WERI-Rb-1 (cell line): ENCODE measurements at places on chromosomes 1 and 21.
A peak's percentile ranks its signal among the peaks of the same experiment; 100 is the strongest.

- no peak for DNase-seq
These were observed 11.2 kb upstream of the LORICRIN start for GRCh38 chr1:153248176-153248879.

DNA sequence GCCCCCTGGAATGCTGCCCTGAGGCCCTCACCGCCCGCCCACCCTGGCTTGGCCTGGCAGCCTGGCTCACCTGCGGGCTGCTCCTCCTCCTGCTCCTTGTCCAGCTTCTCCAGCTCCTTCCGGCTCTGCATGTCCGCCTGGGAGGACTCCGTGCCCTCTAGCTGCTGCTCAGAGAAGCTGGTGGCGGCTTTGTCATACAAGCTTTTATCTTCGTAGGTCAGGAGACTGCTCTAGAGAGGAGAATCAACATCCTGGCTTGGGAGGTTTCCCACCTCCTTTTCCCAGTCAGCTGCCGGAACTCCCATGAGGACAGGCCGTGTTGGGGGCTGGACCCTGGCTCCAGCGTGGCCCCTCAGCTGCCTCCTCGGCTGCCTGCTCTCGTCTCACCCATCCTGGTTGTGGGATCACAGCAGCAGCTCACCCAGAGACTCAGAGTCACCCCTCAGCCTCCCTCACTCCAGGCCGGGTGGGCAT, 36.6 kb upstream of the TMEM52 start:
- DNase-seq: no peak

DNA sequence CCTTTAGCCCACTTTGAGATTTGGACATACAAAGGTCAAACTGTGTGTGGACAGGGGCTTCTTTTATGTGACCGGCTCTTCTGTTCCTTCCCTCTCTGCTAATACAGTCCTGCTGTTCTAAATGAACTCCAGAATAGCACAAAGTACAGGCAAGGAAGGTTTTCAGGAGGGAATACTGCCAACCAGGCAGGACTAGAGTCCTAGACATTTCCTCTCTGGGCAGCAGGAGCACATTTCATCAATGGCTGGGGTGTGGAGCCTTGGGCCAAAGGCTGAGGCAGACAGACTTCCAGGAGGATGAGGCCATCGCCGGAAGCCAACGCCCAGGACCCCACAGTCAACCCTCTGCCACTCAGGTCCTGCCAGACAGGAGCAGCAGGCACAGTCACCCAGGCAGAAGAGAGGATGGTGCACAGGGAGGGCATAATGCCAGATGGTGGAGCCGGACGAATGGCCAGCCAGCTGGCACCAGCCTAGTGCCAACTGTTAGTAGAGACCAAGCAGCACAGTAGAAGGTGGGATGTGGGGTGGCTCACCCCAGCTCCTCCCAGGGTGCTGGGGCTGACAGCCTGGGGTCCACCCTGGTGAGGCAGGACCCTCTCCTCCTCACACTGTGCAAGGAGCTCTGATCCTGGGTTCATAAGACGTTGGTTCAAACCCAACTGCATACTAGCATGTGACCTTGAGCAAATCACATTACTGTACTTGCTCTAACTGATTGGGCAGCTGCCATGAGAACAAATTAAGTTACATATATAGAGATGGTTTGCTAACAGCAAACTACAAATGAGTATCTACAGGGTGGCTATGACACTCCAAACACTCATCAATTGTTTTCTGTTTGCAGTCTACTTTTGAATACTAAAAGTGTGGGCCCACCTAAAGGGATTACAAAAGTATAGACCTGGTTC, 410.7 kb downstream of the SIPA1L2 start:
- DNase-seq: no peak

DNA sequence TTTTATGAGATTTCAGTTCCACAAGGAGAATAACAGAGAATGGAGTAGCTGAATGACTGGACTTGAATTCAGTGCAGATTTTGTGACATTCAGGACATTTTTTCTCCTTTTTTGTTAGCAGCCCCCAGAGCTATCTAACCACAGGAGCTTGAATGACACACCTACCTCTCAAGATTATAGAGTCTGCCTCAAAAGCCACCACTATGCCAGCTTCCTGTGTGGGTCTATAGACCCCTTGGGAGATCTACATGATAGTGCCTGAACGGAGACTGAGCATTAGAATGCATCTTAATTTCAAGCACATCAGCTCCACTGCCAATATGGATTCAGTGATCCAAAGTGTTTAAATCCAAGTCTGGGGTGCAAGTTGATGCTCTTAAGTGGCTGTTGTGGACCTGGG, 74.4 kb upstream of the ZNF648 start:
- no peak for DNase-seq

DNA sequence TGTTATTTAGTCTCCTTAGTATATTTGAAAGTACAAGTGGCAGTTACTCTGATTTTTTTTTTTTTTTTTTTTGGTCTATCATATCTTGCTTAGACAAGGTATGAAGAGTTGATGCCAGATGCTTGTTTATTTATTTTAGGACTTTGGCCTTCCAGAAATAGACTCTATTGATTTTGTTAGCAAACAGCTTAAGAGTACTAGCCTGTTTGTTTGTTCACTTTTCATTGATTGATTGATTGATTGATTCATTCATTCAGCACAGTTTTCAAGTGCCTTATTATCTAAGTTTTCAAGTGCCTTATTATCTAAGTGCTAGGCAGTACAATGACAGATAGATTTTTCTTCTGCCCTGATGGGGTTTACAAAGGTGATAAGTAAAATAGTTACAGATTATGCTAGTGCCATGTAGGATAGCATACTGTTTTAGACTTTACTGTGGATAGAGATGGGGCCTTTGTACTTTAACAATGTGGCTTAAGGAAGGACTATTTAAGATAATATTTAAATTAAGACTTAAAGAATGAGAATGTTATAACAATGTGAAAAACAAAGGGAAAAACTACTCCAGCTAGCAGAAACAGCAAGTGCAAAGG, 50.5 kb downstream of the MTF2 start:
- no peak for DNase-seq

- peak; percentile 33 for DNase-seq
These were observed 22.1 kb downstream of the EIF2D start for GRCh38 chr1:206590025-206590758.

DNA sequence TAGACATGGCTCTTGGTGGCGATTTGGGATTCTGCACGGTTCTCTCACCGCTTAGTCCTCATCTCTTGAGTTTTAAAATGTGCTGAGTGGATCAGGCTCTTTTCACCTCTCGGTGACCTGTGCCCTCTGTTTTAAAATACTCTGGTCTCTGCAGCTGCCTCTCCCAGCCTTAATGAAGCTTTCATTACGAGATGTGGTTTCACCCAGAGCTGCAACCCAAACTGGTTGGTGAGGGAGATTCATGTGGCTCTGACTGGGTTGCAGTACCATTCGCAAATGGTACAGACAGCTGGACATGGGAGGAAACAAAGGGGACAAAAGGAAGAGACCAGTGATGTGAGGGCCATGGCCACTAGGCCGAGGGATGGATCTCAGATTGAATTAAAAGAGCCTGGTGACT, 258.9 kb downstream of the ASTN1 start:
- no peak for DNase-seq

DNA sequence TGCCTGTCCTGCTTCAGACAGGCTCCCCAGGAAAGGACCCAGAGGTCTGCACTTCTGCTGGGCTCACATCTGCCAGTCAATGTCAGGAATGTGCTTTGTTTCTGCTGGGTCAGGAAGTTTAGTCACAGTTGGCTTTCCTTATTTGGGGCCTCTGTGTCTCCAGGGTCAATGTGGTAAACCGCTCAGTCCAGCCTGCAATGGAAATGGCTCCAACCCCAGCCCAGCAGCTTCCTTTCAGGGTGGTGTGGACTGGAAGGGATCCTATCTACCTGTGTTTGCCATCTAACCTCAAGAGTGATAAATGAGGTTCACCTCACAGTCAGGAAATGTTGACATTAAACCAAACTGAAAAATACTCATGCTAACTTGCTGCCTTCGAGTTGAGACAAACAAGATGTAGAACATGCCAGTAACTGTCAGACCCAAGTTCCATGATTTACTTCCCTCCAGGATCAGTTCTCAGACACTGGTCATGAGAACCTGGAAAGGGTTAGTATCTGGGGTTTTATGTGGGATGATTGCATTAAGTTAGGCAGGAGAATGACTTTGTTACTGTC, 20.3 kb downstream of the ENO1 start:
- DNase-seq: no peak

- DNase-seq: no peak
These were observed 181.1 kb downstream of the NEK7 start for GRCh38 chr1:198337886-198338285.

GRCh38 chr21:44267655-44268142, 6.0 kb upstream of the DNMT3L start:
- DNase-seq: peak; percentile 71

GRCh38 chr1:112954945-112955772, 837 bp downstream of the SLC16A1 start:
- peak; percentile 68 for DNase-seq

- DNase-seq: no peak
These were observed 79.9 kb downstream of the PRDM2 start for GRCh38 chr1:13779930-13780329.

- DNase-seq: no peak
These were observed 61.0 kb upstream of the SLC44A3 start for GRCh38 chr1:94759188-94759587.

- no peak for DNase-seq
These were observed 50.2 kb downstream of the EEIG2 start for GRCh38 chr1:108610073-108610472.

DNA sequence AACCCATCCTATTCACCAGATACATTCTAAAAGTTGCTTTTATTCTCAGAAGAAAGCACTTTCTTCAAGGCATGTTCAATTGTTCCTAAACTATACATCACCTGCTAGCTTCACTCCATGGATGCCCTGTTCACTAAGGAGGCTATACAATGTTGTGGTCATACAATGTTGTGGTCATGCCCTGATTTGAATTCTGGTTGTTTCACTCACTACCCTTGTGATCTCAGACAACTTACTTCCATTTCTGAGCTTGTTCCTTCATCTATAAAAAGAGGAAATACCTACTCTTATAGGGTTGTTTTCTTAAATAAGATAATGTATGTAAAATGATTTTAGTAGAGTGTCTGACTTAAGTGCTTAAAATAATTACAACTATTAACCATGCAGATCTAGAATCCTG, 19.7 kb downstream of the EDEM3 start:
- no peak for DNase-seq

- peak; percentile 14 for DNase-seq
These were observed 111.1 kb downstream of the GLUL start for GRCh38 chr1:182280504-182280900.

- no peak for DNase-seq
These were observed 103.8 kb downstream of the BRINP3 start for GRCh38 chr1:190373705-190374336.

GRCh38 chr1:235709018-235709417, 59.4 kb upstream of the GNG4 start:
- no peak for DNase-seq

GRCh38 chr1:63848733-63849132, 74.9 kb downstream of the ROR1 start:
- no peak for DNase-seq

GRCh38 chr1:202584707-202585589, 125.3 kb downstream of the SYT2 start:
- DNase-seq: no peak

GRCh38 chr1:2555634-2556276, 416 bp upstream of the TNFRSF14 start:
- no peak for DNase-seq

GRCh38 chr1:32939655-32940371, 24.8 kb downstream of the RNF19B start:
- DNase-seq: peak; percentile 68

GRCh38 chr1:98693385-98693784, 31.9 kb downstream of the SNX7 start:
- no peak for DNase-seq

- DNase-seq: no peak
These were observed 132.0 kb downstream of the FOXD2 start for GRCh38 chr1:47569681-47570470.

DNA sequence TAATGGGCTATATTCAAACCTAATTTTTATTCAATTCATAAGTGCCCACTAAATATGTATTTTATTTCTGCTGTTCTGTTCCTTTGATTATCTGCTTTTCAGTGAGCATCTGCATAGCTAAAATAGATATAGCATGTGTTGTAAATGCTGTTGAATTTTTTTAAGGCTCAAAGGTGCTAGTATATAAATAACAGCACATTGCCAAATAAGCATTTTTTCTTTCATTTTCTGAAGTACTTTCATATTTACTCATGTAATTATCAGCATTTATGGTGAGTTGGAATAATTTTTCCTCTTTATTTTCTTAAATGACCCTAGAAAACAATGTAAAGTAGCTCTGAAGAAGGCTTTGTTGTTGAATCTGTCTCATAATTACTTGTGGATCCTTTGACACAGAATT, 69.6 kb upstream of the B3GALT2 start:
- no peak for DNase-seq

GRCh38 chr1:152786077-152786476, at the start of gene LCE1E:
TSS of gene LCE1E (plus strand) at chr1:152786257. CDS start at chr1:152787300, 1,043 bp downstream.
- DNase-seq: no peak

DNA sequence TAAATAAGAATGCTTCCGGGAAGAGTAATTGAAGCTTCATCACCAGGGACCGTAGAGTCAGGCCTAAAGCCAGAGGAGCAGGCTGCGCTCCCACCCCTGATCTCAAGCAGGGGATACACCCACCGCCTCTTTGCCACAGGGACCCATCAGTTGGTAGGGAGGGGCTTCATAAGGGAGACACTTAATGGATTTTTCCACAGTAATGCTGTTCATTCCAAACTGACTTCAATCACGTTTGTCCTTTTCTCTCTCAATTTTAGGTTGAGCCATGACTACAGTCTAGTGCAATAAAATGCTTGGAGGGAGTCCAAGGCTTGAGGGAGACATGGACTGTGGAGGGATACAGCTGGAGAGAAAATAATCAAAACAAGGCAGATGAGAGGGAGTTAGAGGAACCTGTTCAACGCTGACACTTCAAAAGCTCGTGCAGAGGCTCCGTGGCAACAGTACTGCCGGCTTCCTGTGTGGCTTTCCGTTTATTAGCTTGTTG, 111.5 kb downstream of the SEC16B start:
- no peak for DNase-seq

- DNase-seq: peak; percentile 68
These were observed 55.6 kb downstream of the PEX14 start for GRCh38 chr1:10530281-10530740.

- peak; percentile 84 for DNase-seq
These were observed 18.0 kb downstream of the NTPCR start for GRCh38 chr1:232968391-232968790.

DNA sequence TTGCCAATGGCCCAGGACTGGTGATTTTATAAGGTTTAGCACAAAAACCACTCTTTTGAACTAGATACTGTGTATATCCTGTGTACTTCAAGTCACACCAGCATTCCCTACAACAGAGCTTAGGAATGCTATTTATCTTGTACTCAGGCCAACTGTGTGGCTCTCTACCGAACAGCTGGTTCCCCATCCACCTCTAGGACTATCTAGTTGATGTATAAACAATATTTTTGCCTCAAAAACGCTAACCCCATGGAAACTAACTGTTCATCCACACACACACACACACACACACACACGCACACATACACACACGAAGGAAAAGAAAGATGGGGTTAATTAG, 28.7 kb upstream of the SLC45A3 start:
- no peak for DNase-seq

GRCh38 chr1:162074276-162075005, 5.0 kb downstream of the NOS1AP start:
- no peak for DNase-seq
